ENCODE measurements at places on chromosomes 5 and 9.
A peak's percentile ranks its signal among the peaks of the same experiment; 100 is the strongest.

GRCh38 chr9:135908093-135908753 is 877 bp upstream of the CAMSAP1 start:
- no peak for DNase-seq

GRCh38 chr9:117523531-117524153 is 108.8 kb upstream of the ASTN2 start:
- no peak for DNase-seq

GRCh38 chr5:158456756-158457155 is 597.8 kb upstream of the CLINT1 start:
- peak; percentile 92 for DNase-seq

GRCh38 chr5:172703952-172704351 is 62.9 kb downstream of the NEURL1B start:
- no peak for DNase-seq

DNA sequence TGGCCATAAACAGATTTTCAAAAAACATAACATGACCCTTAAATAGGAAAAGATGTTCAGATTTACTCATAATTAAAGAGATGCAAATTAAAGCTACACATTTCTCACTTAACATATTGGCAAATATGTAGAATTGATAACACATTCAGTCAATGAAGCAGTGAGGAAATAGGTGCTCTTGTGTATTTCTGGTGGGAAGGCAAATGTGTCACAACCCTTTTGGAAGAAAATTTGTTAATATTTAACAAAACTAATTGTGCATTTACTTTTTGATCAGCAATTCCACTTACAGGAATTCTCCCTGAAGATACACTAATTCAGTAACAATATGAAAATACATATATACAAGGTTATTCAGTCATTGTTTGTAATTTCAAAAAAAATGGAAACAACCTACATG is 68.1 kb downstream of the FBXW11 start:
- no peak for DNase-seq

- DNase-seq, result peak; percentile 10
These were observed 168.4 kb upstream of the MPDZ start for GRCh38 chr9:13447843-13448422.

GRCh38 chr5:82389347-82389746 is 111.2 kb upstream of the RPS23 start:
- no peak for DNase-seq
